ENCODE measurements at places on chromosomes 1 and 21.

DNA sequence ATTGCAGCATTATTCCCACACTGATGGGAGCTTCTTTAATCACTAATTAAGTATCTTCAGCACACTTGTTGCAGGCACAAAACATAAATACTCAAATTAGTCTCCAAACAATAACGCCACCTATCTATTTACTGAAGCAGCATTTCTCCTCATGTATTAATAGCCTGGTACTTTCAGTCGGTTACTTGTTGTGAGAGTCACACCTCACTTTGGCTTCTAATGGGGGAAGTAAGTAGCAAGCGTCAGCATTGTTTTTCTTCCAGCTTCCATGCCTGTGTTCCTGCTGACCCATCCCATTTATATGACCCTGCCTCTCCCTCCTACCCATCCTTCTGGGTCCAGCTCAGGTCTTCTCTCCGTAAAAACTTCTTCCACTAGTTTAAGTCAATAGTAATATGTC is 31.9 kb upstream of the DENND1B start:
- no peak for DNase-seq

GRCh38 chr1:36397083-36397377 is 678 bp downstream of the LSM10 start:
- DNase-seq: no peak

DNA sequence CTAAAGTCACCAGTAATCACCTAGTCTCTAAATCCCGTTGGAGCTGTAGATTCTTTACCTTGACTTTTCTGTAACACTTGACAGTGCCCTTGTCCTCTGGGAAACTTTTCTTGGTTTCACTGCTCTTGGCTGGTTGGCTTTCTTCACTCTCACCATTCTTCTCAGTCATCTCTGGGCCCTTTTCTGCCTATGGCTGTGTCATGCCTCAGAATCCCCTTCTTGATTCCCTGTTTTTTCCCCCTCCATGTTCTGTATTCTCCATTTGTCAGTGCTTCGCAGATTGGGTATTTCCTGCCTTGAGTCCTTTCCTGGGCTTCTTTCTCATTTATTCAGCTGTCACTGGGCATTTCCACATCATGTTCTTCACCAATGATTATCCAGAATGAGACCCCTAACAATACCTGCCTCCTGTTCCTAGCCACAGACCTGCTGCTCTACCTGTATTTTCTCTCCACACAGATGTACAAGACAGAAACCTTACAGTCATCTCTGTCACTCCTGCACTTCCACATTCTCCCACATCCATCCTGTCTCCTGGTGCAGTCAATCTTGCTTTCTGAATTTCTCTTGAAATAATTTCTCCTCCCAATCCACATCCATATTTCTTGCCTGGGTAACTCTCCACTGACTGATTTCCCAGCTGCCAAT is 14.7 kb downstream of the UCK2 start:
- no peak for DNase-seq

DNA sequence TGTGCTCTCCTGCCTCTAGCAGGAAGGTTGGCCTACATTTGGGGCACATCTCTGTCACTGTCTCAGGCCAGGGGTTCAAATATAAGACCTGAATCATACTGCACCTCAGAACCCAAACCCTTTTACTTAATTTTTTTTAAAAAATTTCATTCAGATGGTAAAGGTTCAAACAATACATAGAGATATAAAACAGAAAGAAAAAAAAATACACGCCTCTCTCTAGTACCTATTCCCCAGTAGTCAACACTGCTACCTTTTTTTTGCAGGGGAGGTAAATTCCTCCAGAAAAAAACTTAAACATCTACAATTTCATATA is 32.9 kb downstream of the MAPKAPK2 start:
- no peak for DNase-seq

DNA sequence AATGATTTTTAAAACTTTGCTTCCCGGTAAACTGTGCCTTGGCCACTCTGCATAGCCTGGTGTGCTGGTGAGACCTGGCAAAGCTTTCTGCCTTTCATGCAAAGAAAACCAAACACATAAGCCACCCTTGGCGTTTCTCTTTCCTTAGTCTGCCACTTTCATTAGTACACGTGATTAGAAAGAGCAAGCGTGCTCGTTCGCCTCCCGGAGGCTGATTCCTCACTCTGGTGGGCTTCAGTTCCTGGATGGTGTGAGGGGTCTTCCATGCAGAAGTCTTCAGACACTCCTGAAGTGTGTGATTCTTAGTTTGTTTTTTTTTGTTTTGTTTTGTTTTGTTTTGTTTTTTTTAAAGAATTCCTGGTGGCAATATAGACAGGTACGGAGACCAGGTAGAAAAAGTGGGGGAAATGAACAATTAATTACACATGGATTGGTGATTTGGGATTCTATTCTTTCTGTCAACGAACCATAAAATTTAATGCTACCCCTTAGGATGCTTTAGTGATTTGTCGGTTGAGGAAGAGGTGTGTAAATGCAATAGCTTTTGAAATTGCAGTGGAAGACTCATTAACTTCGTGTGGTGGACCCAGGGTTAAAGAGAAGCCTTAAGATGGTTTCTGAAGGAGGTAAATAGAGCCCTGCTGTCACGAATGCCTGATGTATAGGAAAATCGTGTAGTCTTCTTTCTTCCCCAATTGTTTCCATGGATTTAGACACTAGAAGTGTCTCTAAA is 2.1 kb downstream of the GALNT2 start:
- DNase-seq: no peak
